ENCODE measurements at places on chromosomes 3 and 15. TPM values are rescaled to one million over a fixed set of nuclear protein-coding genes. Genes with fewer than 3 reads are reported as not detected.

GRCh38 chr15:99331381-99331780 lies 80.1 kb downstream of the LRRC28 start:
- no peak overlapping the region for H3K27ac ChIP-seq
- no peak for DNase-seq
- H3K4me3 ChIP-seq, result no peak overlapping the region

SYNM gene
- 71.3 TPM for total RNA-seq

- no peak overlapping the region for H3K27ac ChIP-seq
- no peak for DNase-seq
- no peak overlapping the region for H3K4me3 ChIP-seq
- H3K27me3 ChIP-seq, result no peaks in the 10 kb centered on the region
- no peaks in the 10 kb centered on the region for H3K36me3 ChIP-seq
Measured at GRCh38 chr3:186664506-186664905, 1.3 kb upstream of the HRG start.

- H3K36me3 ChIP-seq, result no peaks in the 10 kb centered on the region
- no peak overlapping the region for H3K27ac ChIP-seq
- H3K4me1 ChIP-seq, result no peaks in the 10 kb centered on the region
- DNase-seq, result no peak
- no peak overlapping the region for H3K4me3 ChIP-seq
Measured at GRCh38 chr15:88701561-88702095, 62.8 kb downstream of the ISG20 start.

DNA sequence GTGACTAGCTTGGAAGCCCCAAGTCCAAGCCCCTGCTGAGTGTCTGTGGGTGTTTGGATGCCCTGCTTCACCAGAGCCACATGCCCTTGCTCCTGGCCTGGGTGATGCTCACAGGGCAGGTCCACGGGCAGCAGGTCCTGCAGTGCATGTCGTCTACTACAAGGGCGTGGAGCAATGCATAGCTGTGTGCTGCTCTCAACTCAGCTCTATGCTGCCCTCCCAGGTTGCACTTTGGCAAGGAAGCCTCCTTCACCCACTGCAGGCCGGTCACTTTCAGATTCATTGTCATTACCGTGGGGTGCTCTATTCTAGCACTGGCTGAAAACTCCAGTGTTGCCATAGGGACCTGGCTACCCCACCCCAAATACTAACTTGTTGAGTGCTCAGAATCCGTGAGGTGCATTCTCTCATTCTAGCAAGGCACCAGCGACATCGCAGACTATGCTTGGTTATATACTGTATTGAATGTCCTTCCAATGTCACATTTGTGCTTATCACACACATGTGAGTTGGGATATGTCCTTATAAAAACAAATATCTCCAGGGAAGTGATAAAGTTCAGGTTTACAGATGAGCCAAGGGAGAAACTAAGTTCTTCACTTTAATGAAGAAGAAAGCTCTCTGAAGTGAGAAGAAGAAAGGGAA lies 51.8 kb downstream of the GRAMD1C start:
- H3K4me1 ChIP-seq, result no peaks in the 10 kb centered on the region
- H3K27ac ChIP-seq, result no peak overlapping the region
- no peak for DNase-seq
- H3K4me3 ChIP-seq, result no peak overlapping the region

DNA sequence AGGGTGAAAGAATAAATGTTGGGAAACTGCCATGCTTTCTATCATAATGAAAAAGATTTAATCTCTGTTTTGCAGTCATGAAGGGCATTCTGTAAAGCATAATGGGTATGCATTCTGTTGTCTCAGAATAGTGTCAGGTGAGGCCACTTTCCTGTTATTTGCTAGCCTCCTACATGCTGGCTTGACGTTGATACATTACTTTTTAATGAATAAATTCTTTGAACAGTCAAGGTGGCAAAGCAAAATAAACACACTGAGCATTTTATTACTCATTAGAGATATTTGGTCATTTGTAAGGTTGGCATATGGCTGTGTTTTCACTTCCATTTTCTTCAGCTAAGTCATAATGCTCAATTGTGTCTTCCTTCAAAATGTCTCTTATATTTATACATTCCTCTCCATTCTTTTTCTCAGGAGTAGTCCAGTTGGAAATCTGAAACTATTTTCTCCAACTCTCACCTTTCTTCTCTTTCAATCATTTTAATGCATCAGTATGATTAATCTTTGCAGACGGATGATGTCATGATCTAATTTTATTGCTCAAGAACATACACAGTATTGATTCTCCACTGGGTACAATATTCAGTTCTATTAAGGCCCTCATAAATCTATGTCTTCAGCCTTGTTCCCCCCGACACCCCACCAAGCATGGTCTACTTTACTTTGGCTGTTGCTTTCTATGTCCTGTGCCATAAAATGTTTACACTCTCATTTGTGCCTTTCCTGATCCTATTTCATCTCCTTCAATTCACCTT lies 290.7 kb downstream of the GBE1 start:
- H3K4me1 ChIP-seq, result no peaks in the 10 kb centered on the region
- DNase-seq, result no peak
- H3K27ac ChIP-seq, result no peak overlapping the region
- H3K4me3 ChIP-seq, result no peak overlapping the region
- no peaks in the 10 kb centered on the region for H3K27me3 ChIP-seq
- no peaks in the 10 kb centered on the region for H3K36me3 ChIP-seq

DNA sequence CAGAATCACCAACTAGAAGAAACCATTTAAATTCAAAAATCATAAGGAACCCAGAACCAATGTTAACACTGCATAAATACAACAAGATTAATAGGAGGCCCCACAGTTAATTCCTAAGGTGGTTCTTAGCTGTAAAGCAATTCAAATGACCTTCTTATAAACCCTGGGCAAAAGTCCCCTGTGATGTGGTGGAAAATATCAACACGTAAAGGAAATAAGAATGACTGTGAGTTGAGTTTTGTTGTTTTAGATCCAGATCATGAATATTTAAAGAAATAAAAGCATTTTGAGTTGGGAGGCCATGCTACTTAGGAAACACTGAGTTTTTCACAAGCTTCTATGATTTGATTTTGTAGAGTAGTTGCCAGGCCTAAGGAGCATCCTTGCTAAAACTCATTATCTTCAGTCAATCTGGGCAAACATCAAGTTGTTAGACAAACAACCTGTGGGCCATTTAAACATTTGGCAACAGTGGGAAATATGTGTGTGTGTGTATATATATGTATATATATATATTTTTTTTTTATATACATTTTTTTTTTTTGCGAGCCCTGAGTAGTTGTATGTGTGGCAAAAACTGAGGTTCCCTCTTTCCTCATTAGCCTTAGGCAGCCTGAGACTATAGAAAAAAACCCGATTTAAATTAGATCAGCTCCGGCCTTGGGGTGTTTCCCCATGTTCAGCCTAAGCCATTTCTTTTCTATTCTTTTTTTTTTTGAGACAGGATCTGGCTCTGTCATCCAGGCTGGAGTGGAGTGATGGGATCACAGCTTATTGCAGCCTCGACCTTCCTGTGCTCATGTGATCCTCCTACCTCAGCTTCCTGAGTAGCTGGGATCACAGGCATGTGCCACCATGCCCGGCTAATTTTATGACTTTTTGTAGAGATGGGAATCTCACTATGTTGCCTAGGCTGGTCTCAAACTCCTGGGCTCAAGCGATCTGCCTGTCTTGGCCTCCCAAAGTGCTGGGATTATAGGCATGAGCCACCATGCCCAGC lies 8.0 kb upstream of the PXK start:
- peaks cover 13% of the 10 kb centered on the region for H3K36me3 ChIP-seq
- H3K4me3 ChIP-seq, result no peak overlapping the region
- peaks cover 10% of the 10 kb centered on the region for H3K4me1 ChIP-seq
- no peak for DNase-seq

MELTF gene
- total RNA-seq, result 8.2 TPM

POPDC2 gene
- total RNA-seq, result not detected

- DNase-seq, result peak; percentile 92
- H3K27me3 ChIP-seq, result no peaks in the 10 kb centered on the region
- peak overlapping the region; percentile 48 for H3K4me3 ChIP-seq
- peak overlapping the region; percentile 95 for H3K27ac ChIP-seq
- H3K4me1 ChIP-seq, result peaks cover 46% of the 10 kb centered on the region
Measured at GRCh38 chr3:157088601-157089454, 71.1 kb downstream of the CCNL1 start.

DNA sequence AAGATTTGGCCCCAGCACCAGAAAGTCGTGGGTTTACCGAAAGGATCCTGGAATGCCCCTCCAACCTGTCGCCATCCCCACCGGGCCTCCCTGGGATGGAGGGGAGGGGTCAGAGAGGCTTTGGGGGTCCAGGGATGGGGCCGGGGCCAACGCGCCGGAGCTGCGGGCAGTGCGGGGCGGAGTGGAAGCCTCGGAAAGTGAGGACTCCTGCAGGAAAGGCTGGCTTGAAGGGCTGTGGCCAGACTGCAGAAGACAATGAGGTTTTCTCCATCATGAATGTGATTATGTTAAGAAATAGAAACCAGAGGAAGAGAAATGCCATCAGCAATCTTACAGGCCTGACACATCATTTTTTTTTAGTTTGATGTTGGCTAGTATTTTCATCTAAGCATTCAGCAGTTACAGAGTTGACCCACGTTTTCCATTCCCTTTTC lies 738 bp downstream of the YEATS2 start:
- H3K36me3 ChIP-seq, result peaks cover 6% of the 10 kb centered on the region
- H3K4me1 ChIP-seq, result peaks cover 4% of the 10 kb centered on the region
- no peaks in the 10 kb centered on the region for H3K27me3 ChIP-seq
- peak overlapping the region; percentile 100 for H3K4me3 ChIP-seq

NAA80 gene
- total RNA-seq, result 2.2 TPM

- no peak for DNase-seq
- no peak overlapping the region for H3K4me3 ChIP-seq
- H3K36me3 ChIP-seq, result no peaks in the 10 kb centered on the region
- H3K27ac ChIP-seq, result no peak overlapping the region
Measured at GRCh38 chr3:155712008-155712407, 32.9 kb downstream of the PLCH1 start.

HEMK1 gene
- 9.3 TPM for total RNA-seq

PSMD2 gene
- 627 TPM for total RNA-seq

DNA sequence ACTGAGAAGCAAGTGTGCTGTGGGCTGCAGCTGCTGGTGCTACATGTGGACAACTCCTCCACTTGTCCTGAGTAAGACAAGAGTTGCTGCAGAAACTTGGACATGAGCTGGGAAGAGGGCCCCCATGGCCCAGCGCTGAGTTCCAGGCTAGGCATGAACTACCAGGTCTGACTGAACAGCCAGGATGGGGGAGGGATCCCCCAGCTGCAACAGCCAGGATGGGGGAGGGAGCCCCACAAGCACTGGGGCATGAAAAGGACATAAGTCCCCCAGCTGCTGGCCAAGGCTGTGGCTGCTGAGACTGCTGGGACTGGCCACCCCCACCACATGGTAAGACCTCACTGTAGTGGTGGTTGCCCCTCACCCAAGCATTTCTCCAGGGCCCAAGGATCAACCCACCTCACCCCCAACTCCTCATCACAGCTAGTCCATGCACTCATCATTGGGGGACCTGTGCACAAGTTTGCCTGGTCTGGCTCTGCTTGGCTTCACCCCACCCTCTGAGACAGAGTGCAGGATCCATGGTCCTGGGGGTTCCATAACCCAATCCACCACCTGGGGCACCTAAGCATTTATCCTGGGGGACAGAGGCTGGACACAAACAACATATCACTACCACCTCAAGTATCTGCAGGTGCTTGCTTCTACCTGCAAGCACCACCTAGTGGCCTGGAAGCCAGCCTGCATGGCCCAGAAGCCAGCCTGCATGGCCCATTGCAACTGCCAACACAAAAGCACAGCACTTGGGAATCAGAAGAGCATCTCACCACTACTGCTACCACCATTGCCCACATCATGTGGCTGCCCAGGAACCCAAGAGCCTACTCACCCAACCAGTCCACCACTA lies 84.5 kb upstream of the STT3B start:
- H3K36me3 ChIP-seq, result no peaks in the 10 kb centered on the region
- H3K4me1 ChIP-seq, result no peaks in the 10 kb centered on the region
- H3K27ac ChIP-seq, result no peak overlapping the region
- no peak for DNase-seq
- H3K4me3 ChIP-seq, result no peak overlapping the region
- H3K27me3 ChIP-seq, result no peaks in the 10 kb centered on the region

DNA sequence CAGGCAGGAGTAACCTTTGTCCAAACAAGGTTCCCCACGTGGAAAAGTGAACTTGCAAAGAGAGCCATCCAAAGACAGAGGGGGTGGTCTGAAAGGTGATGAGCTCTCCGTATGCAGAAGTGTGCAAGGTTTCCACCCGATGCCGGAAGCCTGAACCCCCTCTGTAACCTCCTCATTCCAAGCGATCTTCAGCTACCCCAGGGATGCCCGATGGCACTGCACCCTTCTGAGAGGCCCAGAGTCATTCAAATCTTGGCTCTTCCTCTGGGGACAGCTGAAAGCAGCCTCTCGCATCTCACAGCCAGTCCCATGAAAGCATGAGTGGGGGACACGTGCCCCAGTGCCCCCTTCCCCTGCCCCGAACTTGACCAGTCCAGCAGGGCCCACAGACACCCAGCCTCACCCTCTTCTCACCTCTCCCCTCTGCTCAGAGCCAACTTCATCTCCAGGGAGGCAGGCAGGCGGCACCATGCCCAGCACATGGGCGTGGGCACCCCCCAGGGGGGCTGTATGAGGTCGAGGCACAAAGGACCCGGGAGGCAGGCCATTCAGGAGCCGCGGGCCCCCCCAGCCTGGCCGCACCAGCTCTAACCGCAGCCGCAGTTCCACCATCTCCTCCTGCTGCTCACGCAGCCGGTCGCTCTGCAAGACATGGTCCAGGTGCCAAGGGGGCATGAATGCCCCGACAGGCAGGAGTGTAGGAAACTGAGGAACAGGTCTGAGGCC lies 8.7 kb downstream of the KIF7 start:
- H3K4me1 ChIP-seq, result no peaks in the 10 kb centered on the region
- no peak overlapping the region for H3K4me3 ChIP-seq
- peaks cover 68% of the 10 kb centered on the region for H3K36me3 ChIP-seq
- DNase-seq, result no peak

DNA sequence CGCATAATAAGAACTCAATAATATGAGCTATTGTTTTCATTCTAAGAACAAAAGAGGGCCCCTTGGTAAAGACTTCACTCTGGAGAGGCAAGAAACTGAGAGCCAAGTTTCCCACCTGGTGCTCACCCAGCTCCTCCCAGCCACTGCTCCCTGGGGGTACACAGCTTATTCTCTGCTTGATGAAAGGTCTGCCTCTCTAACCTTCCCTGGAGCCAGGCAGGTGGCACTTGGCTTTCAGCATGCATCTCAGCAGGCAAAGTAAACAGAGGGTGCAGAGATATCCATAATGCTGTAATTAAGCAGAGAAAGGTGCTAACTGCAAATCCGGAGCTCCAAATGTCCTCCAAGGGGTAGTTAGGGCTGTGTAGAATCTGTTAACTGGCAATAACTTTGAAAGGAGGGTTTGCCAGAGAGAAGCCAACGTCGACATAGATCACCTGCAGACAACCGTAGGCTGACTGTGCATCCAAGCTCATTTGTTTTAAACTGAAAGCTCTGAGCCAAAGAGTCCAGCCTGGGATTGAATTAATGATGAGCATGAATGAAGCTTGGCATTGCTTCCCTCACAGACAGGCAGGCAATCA lies 159.6 kb upstream of the PROK2 start:
- no peaks in the 10 kb centered on the region for H3K36me3 ChIP-seq
- no peak for DNase-seq
- H3K4me1 ChIP-seq, result no peaks in the 10 kb centered on the region
- no peak overlapping the region for H3K27ac ChIP-seq
- no peak overlapping the region for H3K4me3 ChIP-seq
- no peaks in the 10 kb centered on the region for H3K27me3 ChIP-seq

EFCC1 gene
- 2.8 TPM for total RNA-seq

LMCD1 gene
- total RNA-seq, result 15.6 TPM

TRIM42 gene
- not detected for total RNA-seq

GRCh38 chr3:191051037-191051436 lies 148.0 kb upstream of the OSTN start:
- no peaks in the 10 kb centered on the region for H3K36me3 ChIP-seq
- no peaks in the 10 kb centered on the region for H3K4me1 ChIP-seq
- no peak overlapping the region for H3K4me3 ChIP-seq
